Stimulated activated CD8-positive, alpha-beta memory T cell treated with anti-CD3 and anti-CD28 coated beads, Interleukin-4, amount 100 ng/mL, for 4 hours (primary cell): ENCODE measurements at places on chromosomes 5 and 9.

- DNase-seq: no peak
Observed at GRCh38 chr9:101229606-101230005, 155.2 kb downstream of the BAAT start.

DNA sequence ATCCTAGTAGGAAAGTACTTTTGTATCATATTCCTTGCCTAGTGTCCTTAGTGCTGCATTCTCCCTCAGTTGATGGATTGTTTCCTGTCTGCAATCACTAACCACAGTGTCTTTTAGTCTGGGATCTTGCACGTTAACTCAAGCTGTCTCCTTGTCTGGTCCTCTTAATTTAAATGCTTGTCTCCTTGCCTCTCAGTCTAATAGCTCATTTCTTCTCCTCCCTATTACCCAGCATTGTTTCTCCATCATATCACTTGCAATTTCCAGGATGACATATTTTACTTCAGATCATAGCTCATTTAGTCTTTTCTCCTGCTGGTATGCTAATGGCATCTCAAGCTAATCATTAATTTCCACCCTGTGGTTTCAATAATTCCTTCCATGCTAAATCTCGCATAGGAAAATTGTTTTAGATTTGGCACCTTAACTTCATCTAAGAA lies 2052.0 kb upstream of the C9orf72 start:
- no peak for DNase-seq

GRCh38 chr9:72480921-72481320 lies 40.5 kb upstream of the TMC1 start:
- no peak for DNase-seq

DNA sequence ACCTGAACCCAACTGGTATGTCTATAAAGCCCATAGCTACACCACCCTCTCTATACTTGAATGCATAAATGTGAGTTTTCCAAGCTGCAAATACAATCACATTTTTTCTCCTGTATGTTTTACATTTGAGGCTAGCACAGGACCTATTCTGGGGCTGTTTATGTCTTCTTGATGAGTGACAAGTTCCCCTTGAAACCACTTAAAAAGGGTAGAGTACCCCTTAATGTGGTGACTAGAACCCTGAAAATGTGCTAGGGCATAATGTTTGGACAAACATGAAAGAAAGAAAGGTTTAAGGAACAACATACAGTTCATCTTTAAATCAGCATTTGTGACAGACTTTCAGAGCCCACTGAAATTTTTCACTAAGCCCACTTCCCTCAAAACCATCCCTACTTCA lies 25.2 kb upstream of the GLIS3 start:
- no peak for DNase-seq

DNA sequence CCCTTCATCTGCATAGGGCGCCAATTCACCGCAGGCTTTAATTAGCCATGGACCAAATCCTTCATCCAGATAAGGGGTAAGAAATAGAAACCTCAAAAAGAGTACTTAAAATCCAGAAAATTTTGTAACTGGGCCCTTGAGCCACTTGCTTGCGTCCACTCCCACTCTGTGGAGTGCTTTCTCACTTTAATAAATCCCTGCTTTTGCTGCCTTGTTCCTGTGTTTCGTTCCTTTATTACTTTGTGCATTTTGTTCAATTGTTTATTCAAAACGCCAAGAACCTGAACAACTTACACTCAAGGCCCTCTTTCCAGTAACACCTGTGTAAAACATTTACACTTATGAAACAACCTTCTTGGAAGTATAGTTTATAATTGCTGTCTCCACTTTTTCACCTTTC lies 66.5 kb downstream of the HMHB1 start:
- no peak for DNase-seq

DNA sequence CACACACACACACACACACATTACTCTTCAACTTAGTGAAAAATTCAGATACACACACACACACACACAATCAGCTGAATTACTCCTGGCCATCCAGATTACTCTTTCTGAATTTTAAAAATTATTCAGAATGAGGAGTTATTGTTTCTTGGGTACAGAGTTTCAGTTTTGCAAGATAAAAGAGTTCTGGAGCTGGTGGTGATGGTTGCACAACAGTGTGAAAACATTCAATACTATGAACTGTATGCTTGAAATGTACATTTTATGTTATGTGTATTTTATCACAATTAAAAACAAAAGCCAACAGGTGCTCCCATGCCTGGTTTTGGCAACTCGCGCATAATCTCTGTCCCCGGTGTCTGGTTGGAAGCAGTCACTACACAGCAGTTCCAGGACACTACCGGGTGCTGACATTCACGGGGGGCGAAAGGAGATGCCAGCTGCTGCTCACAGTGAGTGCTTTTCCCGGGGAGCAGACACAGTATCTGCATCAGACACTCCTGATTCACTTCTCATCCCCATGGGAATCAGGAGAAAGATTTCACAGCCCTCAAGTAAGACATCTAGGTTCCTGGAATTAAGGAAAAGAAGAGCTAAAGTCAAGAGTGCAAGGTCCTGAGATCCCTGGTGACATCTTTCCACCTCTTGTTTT lies 55.7 kb downstream of the LHFPL2 start:
- no peak for DNase-seq

DNA sequence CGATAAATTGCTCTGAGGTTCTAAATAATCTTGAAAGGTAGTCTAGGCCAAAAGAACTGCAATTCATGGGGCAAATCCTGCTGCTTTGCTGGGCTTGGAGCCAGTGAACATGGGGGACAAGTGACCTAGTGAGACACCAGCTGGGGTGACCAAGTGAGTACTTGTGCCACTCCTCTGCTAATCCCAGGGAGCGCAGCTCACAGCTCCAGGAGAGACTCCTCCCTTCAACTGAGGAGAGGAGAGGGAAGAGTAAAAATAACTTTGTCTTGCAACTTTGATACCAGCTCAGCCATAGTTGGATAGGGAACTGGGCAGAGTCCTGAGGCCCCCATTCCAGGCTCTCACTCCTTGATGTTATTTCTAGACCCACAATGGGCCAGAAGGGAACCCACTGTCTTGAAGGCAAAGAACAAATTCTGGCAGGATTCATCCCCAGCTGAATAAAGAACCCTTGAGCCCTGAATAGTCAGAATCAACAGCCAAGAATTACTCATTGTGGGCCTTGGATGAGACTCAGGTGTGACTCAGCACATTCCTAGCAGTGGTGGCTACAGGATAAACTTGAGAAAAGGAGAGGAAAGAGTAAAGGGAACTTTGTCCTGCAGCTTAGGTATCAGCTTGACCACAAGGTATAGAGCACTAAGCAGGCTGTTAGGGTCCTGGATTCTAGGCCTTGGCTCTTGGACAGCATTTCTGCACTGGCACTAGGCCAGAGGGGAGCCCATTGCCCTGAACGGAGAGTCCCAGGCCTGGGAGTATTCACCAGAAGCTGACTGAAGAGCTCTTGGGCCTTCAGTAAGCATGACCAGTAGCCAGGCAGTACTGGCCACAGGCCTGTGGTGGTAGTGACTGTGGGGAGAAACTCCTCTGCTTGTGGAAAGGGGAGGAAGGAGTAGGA lies 288.3 kb upstream of the CDH18 start:
- no peak for DNase-seq

DNA sequence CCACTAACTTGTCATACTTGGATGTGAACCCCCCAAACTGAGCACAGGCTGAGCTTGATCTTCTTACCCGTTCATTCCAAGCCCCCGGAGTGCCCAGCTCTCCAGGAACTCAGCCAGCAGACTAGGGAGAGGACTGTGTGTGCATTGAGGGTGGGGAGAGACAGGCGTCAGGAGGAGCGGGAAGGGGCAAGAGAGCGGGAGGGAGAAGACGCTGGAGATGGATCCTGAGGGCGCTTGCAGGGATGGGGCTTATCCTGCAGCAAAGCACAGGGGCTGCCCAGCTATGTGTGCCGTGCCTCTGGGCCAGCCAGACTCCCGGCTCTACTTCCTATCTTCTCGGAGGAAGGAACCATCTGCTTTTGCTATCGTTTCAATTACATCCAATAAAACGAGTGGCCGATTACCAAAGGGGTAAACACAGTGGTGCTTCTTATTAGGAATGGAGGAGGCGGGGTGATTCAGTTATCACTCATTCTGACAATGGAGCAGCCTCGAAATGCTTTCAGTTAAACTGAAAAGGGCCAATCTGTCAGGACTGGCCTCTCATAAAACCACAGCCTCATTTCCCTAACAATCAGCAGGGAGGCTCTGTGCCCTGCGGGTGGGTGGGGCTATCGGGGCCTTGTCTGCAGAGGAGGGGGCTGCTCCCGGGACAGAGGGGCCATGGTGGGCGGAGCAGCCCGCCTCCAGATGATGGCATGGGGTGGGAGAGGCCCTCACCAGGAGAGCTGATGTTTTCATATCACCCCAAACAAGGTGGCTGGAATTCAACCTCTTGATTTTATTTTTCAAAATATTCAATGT lies 168.2 kb downstream of the DAB2IP start:
- no peak for DNase-seq

- no peak for DNase-seq
Observed at GRCh38 chr5:173969167-173970049, 19.6 kb upstream of the C5orf47 start.

DNA sequence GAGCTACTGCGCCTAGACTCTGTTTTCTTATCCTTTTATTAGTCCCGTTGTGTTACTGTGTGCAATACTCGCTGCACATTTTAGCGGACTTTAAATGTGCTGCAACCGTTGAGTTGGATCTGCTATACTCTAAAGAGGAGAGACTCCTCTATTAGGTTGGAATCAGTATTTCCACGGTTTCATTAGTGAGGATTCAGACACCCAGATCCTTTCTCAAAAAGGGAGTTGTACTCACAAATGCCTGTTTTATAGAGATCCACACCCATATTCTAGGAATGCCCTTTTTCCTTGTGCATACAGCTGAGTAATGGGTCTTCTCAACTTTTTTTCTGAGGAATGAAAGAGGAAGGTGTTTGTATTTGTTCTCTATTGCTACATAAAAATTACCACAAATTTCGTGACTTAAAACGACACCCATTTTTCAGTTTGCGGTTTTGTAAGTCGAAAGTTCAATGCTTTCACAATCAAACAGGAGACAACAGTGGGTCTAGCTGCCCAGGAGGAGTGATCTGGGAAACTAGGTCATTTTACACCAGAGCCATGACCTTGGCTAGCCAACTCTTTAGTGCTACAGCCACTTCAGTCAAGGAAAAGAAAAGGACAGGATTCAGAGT lies 52.8 kb upstream of the SLC44A1 start:
- DNase-seq: no peak

DNA sequence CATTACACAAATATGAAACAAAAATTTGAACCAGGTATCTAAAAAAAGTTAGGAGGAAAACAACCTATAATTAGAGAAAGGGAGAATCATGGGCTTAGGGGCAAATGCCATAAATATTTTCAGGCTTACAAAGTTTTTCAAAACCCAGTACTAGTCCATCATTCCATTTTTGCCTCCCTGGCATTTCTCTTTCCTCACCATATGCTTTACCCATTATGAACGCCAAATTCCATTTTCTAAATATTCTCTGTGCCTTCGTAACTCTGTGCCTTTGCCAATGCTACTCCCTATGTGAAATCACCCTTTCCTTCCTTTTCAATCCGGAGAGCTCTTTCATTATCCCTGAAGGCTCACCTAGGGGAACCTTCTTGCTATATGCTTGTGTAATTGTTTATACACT lies 434.1 kb downstream of the ZSWIM6 start:
- no peak for DNase-seq
